HAP-1 (cell line): ENCODE measurements at places on chromosomes 11 and 22.
A peak's percentile ranks its signal among the peaks of the same experiment; 100 is the strongest.

GRCh38 chr11:64536396-64536941, 54.6 kb upstream of the SLC22A12 start:
- DNase-seq: no peak

- no peak for DNase-seq
Measured at GRCh38 chr11:61375761-61376108, 13.6 kb downstream of the TMEM138 start.

GRCh38 chr11:88203604-88204003, 28.4 kb upstream of the RAB38 start:
- DNase-seq: no peak

GRCh38 chr11:33059331-33060007, 20.1 kb downstream of the TCP11L1 start:
- no peak for DNase-seq

DNA sequence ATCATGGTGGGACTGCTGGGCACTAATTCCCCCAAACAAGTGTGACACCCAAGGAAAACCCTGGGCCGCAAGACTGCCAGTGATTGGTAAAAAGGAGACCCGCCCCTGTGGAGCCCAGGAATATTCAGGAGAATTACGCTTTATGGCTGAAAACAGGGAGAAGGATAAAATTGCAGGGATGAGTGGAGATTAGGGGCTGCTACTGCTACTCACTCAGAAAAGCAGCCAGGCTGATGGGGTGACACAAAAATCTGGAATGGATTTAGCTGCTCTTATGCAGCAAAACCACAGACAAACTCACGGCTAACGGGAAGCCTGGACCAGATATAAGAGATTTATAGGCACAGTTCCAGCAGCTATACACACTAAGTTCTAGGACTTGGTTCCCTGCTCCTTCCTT, 4.4 kb upstream of the FBXO3 start:
- peak; percentile 23 for DNase-seq

DNA sequence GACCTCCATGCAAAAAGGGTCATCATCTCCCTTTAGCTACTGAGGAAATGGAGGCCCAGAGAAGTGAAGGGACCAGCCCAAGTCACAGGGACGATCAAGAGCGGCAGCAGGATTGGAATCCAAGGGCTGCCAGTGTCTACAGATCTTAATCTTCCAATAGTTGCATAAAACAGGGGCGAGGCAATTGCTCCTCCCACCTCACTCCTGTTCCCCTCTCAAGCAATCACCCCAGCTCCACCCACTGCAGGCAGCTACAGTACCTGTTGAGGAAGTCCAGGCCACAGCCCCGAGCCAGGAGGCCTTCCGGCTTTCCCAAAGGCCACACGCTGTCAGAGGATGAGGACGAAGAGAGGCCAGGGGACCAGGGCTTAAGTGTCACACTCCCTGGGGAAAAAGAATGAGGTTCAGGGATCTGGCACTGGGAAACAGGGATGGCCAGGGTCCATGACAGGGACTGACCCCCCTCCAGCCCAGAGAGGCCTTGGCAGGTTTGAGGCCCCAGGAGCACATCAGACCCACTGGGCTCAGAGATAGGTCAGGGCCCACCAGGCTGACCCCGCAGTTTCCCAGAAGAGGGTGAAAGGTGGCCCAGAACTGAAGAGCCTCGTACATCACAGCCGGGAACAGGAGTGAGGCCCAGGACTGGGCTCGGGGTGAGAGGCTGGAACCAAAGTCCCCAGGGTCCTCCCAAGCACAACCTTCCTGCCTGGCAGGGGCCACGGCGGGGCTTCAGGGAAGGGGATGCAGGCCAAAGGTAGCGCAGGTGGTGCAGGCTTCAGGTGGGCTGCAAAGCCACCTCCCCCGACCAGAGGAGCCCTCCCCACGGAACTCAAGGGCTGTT, 16.4 kb upstream of the MFNG start:
- DNase-seq: no peak

DNA sequence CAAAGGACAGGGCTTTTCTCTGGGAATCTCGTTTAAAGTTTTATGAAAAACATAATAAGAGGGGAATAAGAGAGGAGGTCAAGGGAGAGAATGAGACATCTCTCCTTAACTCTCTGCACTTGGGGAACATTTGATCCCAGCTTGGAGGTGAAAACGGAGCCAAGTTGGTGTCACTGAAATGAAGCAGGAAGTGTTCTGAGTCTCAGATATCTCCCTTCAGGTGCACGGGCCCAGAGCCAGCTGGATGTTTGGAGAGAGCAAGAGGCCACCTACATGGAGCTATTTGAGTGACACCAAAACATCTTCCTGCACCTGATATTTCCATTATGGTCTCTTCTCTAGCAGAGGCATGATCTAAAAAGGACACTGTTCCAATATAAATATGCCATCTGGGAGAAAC, 85.7 kb downstream of the BLID start:
- no peak for DNase-seq

GRCh38 chr11:121225382-121225781, 67.2 kb upstream of the SC5D start:
- no peak for DNase-seq

GRCh38 chr11:95254131-95254704, 23.2 kb upstream of the SESN3 start:
- peak; percentile 83 for DNase-seq
